ENCODE measurements at places on chromosomes 12 and 14.

DNA sequence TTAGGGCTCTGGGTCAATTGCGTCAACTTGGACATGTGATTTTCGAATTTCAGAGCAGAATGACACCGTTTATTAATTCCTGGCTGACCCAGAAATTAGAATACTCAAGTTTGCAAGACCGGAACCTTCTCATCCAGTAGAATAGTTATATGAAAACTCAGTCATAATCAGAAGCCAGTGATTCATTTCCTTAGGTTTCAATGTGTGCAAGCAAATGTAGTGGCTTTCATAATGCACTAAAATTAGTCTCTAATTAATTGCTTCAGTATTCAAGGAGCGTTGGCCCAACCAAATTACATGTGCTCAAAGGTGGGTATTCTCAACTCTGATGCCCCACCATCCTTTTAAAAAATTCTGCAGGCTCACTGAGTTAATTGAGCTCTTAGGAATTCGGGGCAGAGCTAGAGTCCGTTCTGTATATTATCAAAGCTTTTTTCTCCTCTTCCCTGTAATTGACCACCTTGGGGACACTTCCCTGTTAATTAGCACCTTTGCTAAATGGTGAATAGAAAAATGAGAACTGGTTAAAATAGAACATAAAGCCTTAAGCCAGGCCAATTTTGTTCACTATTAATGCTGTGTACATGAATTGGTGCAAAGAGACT lies 55.4 kb downstream of the DAO start:
- no peak for DNase-seq

GRCh38 chr12:1830981-1831963 lies 10.9 kb downstream of the LRTM2 start:
- no peak for DNase-seq

DNA sequence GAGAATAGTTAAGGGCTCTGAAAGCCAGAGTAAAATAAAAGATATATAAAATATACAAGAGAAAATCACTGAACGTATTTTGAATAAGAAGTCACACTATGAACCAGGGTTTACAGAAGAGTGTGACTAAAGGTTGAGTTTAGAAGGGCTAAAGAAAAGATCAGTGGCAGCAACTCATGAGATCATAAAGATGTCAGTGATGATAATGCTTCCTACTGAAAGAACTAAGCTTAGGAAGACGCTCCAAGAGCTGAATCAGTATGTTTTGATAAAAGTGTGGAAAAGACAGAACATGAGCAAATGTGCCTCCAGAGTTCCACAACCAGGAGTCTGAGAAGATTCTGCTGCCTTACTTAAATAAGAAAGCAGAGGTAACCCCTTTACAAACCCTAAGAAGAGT lies 74.6 kb downstream of the KITLG start:
- no peak for DNase-seq

DNA sequence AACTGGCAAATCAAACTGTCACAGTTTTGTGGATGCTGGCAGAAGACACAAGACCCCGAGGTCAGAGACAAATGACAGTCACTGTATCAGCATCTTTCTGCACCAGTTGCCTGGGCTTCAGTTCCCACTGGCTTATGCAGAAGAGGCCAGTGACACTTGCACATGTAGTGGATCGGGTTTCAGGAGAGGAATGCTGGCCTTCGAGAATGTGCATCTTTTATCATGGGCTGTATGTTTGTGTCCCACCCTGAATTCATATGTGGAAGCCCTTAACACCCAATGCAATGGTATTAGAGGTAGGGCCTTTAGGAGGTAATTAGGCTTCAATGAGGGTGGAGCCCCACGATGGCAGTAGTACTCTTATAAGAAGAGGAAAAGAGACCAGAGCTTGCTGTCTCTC lies 150.9 kb downstream of the SLC15A4 start:
- no peak for DNase-seq

- no peak for DNase-seq
These were observed 13.8 kb upstream of the TMPRSS12 start for GRCh38 chr12:50828886-50829285.

- DNase-seq = no peak
These were observed 6.2 kb downstream of the C1QL4 start for GRCh38 chr12:49330631-49331379.

Measured in A673 (cell line).